ENCODE measurements at places on chromosomes 7 and 10.

DNA sequence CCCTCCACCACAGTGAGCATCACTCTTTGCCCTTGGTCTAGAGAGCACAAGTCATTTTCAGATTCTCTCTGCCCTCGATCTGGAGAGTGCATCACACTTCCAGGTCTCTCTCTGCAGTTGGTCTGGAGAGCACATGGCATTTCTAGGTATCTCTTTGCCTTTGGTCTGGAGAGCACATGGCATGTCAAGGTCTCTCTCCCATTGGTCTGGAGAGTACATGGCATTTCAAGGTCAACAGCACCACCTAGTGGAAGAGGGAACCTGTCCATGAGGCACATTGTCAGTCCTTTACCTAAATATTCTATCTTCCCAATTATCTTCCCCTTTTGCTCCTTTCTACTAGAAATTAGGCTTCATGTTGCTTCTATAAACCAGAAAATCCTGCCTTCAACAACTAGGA lies 1139.4 kb downstream of the XPNPEP1 start:
- H3K4me1 ChIP-seq: no peaks in the 10 kb centered on the region
- no peaks in the 10 kb centered on the region for H3K27me3 ChIP-seq
- H3K4me3 ChIP-seq: no peak overlapping the region
- no peak overlapping the region for H3K27ac ChIP-seq
- no peaks in the 10 kb centered on the region for H3K36me3 ChIP-seq

DNA sequence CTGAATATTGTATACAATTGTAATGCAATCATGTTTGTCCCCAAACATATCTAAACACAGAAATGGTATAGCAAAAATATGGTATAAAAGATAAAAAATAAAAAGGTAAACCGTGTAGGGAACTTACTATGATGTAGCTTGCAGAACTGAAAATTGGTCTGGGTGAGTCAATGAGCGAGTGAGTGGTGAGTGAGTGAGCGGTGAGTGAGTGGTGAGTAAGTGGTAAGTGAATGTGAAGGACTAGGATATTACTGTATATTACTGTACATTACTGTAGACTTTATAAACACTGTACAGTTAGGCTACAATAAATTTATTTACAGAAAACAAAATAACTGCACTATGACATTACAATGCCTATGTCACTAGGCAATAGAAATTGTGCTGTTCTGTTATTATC lies 1163.2 kb upstream of the SORCS1 start:
- H3K27ac ChIP-seq: no peak overlapping the region
- no peaks in the 10 kb centered on the region for H3K4me1 ChIP-seq
- DNase-seq: no peak
- H3K4me3 ChIP-seq: no peak overlapping the region
- H3K27me3 ChIP-seq: no peaks in the 10 kb centered on the region
- H3K36me3 ChIP-seq: no peaks in the 10 kb centered on the region

DNA sequence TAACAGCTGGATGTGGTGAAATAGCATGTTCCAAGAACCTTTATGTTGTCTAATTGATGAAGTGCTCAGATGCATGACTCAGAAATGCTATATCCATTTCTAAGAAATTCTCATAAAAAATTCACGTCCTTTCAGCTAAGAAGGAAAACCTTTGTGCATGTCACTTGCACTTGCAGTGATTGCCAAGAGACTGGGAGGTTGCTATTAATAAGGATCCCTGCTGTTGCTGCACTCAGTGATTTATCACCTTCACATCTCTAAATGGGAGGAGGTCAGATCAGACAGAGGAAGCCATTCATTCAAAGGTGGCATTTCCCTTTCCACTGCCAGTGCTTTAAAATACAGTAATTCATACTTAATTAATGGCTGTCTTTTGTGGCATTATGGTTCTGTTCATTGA lies 89.5 kb downstream of the THSD7A start:
- H3K4me3 ChIP-seq: no peak overlapping the region
- no peaks in the 10 kb centered on the region for H3K27me3 ChIP-seq
- H3K36me3 ChIP-seq: no peaks in the 10 kb centered on the region
- H3K27ac ChIP-seq: no peak overlapping the region
- no peaks in the 10 kb centered on the region for H3K4me1 ChIP-seq

- H3K36me3 ChIP-seq: no peaks in the 10 kb centered on the region
- DNase-seq: no peak
- no peaks in the 10 kb centered on the region for H3K27me3 ChIP-seq
- no peak overlapping the region for H3K4me3 ChIP-seq
- H3K27ac ChIP-seq: no peak overlapping the region
Measured at GRCh38 chr7:106129291-106129690, 17.2 kb upstream of the SYPL1 start.

DNA sequence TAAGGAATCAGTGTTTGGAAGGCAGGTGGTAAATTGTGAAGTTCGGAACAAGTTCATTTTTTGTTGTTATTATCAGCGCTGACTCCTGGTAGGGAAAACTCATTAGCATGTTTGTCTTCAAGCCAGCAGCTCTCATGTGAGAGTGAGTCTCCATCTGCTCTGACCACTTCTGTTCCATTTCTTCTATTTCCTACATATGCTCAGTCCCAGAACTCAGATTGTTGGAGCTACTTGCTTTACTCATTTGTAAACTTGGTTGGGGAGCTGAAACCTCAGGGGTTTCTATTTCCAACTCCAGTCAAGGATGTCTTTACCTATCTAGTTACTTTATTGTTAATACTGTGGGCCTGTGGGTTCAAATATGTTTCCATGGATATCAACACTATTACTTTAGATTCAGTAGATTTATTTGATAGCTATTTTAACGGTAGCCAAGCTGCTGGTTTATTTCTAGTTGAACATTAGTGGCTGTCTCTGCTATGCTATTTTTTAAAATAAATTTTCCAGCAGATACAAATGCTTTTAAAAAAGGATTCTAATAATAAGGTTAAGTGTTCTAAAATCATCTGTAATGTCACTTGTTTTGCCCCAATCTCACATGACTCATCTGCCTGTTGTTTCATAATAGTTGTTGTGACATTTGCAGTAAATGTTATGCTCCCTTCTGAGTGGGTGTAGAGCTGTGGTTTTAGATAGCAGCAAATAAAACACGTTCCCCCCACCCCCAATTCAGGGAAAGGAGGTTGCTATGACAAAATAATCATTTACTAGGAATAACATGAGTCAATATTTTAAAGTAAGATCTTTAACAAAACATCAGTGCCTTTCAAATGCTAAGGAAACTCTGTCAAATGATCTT lies 143.3 kb downstream of the HDAC9 start:
- H3K4me3 ChIP-seq: no peak overlapping the region
- H3K27me3 ChIP-seq: no peaks in the 10 kb centered on the region
- no peaks in the 10 kb centered on the region for H3K36me3 ChIP-seq
- H3K27ac ChIP-seq: no peak overlapping the region
- no peaks in the 10 kb centered on the region for H3K4me1 ChIP-seq

DNA sequence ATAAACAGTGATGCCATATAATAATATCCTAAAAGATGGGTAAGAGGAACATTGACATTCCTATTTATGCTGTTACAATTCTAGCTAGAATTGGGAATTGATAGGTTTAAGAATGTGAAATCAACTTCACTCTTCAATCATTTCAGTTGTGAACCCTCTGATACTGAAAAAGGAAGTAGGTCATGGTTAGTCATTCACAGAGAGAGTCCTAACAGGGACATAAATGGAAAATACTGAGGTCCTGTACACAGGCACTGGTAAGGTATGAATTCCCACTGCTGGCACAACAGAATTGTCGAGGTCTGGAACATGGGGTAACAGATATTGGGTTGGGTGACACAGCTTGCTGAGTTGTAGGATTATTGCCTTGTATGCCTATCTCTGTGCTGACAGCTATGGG lies 289.4 kb upstream of the LRRN3 start:
- DNase-seq: no peak
- H3K4me1 ChIP-seq: no peaks in the 10 kb centered on the region

- H3K4me3 ChIP-seq: no peak overlapping the region
- H3K4me1 ChIP-seq: no peaks in the 10 kb centered on the region
- no peaks in the 10 kb centered on the region for H3K27me3 ChIP-seq
- no peak overlapping the region for H3K27ac ChIP-seq
- H3K36me3 ChIP-seq: no peaks in the 10 kb centered on the region
- no peak for DNase-seq
Measured at GRCh38 chr10:63651864-63652263, 130.7 kb downstream of the REEP3 start.

DNA sequence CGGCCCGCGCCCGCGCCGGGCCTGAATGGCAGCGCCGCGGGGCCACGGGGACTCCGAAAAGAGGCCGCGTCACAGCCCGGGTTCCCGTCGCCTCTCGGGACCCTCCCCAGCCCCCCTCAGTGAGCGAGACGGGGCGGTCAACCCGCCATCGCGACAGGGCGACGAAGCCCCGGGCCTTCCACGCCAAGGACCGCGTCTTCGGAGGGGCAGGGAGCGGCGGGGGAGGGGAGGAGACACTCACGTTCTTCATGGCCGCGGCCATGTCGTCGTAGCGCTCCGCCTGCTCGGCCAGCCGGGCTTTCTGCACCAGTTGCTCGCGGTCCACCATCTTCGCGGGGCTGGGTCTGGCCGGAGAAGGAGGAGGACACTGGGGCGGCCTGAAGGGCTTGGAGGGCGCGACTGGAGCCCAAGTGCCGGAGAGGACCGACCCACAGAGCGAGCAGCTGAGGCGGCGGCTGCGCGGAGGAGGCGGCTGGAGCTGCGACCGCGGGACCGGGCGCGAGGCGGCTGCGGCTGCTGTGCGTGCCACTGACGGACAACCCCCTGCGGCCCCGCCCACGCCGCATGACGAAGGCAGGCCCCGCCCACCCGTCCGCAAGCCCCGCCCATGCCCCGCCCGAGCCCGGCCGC lies at the start of gene YWHAG:
TSS of gene YWHAG (minus strand) at position 511 of the 630 bp plus-strand sequence. CDS start at position 328, 183 bp downstream.
- peaks cover 35% of the 10 kb centered on the region for H3K4me1 ChIP-seq
- H3K36me3 ChIP-seq: no peaks in the 10 kb centered on the region
- DNase-seq: peak; percentile 79
- H3K27me3 ChIP-seq: no peaks in the 10 kb centered on the region
